Endothelial cell of umbilical vein (primary cell): ENCODE measurements at places on chromosomes 5 and 9. TPM values are rescaled to one million over a fixed set of nuclear protein-coding genes. Genes with fewer than 3 reads are reported as not detected.

- DNase-seq: peak; percentile 58
Measured at GRCh38 chr5:158154226-158155005, 295.5 kb upstream of the CLINT1 start.

DNA sequence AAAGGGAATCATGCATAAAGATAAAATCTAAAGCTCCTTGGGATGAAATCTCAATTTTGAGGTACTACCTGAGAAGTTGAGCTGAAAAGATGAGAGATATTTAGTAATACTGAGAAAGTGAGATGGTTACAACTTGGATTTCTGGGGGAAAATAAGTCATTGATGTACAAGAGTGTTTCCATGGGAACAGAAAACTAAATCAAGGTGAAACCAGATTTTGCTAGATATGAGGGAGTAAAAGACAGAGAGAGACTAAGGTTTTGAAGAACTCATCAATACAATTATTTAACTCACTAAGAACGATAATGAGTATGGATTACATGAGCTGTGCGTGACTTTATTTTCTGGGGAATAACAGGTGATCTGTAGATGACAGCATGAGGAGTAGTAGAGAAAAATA, 10.2 kb upstream of the ST8SIA4 start:
- no peak for DNase-seq

DNA sequence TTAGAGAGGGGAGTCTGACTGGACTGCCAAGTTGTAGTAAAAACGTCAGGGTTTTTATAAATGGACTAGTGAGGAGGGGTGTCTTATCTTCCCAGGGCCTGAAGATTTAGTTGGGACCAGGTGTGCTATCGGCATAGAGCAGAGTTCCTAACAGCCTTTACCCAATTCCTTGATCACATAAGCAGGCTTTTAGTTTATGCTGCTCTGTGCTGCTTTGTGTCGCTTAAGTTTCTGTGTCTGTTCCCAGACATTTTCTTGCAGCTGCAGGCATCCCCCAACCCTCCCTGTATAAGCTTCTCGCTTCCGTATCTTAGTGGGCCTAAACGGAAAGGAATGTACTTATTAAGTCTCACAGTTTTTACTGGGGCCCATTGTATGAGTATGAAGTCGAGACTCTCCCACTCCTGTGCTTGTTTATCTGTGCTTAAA, 2.6 kb upstream of the SMC5 start:
- DNase-seq: peak; percentile 39

DNA sequence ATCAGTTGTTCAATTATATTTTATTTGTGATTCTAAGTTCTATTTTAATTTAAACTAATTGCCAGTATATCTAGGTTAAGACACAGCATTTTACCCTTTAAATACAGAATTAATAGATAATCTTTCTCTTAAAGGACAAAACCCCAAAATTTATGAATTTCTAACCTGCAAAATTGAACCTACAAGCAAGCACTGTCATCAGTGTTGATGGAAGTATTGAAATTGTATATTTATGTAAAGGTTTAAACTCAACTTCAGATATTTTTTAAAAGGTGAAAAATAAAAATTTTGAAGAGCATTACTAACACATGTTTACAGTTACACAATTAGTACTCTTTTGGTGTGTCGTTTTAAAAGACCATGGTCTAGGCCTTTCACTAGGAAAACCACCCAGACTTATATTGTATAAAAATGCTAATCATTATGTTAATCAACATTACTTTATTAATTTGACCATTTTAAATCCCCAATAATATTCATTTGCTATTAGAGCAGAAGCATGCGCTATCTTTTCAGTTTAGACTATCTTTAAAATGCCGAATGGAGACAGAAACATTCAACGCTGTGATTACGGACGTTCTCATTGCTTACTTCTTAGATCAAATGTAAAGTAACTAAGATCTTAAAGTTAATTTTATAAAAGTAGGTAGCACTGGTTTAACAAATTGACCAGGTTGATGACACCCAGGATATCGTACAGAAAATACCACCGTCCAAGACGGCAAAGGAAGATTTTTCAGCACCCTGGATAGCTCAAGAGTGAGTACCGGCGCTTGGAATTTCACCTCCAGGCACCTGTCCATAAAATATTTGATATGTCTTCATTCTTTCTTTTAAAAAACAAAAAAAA, 3.2 kb downstream of the OTP start:
- no peak for DNase-seq

- DNase-seq: no peak
Measured at GRCh38 chr5:58153255-58153654, 306.6 kb downstream of the PLK2 start.

DNA sequence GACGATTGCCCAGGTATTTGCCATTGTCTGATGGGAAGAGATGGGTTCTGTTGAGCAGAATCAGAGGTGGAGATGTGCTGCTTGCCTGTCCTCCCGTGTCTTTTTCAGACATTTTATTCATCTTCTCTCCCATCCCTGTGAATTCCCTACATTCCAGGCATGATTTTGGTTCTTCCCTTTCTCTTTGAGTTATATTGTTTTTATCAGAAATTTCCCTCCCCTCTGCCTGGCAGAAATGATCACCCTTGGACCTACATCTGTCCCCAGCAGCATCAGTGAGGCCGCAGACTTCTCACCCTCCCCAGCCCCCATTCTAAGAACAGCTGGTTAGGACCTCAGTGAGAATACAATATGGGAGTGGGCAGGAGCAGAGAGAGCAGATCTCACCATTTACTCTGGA, 640.2 kb downstream of the CCDC171 start:
- DNase-seq: no peak

DNA sequence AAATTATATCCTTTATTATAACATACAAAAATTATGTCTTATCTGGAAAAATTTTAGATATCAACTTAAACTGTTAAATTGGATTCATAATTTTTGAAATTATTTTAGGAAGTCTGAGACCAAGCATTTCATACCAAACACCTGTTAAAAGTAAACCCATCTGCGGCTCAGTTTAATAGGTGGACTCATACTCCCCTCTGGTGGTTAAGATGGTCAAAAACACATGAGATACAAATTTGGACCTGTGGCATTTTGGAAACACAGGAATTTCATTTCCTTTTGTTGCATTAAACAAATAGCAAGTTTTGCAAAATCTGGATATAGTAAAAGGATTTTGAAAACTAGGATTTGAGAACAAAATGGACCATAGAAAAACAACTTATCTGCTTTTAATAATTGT, 53.7 kb downstream of the RGMB start:
- peak; percentile 49 for DNase-seq

Gene SELENOP
- 1.5 TPM in 1 of 2 replicates, not detected in the other for total RNA-seq

- no peak for DNase-seq
Measured at GRCh38 chr5:127410959-127411358, 106.5 kb upstream of the PRRC1 start.

- DNase-seq: no peak
Measured at GRCh38 chr5:128123936-128124335, 40.4 kb downstream of the SLC12A2 start.

DNA sequence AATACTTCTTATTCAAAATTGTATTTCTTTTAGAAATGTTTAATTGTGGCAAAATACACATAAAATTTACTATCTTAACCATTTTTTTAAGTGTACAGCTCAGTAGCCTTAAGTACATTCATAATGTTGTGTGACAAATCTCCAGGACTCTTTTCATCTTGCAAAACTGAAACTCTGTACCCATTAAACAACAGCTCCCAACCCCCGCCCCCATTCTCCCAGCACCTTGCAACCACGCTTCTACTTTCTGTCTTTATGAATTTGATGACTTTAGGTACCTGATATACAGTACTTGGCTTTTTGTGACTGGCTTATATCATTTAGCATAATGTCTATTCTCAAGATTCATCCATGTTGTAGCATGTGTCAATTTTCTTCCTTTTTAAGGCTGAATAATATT, 2.8 kb upstream of the IL5 start:
- DNase-seq: no peak

- DNase-seq: peak; percentile 76
Measured at GRCh38 chr9:135500071-135500524, 384 bp upstream of the MRPS2 start.

DNA sequence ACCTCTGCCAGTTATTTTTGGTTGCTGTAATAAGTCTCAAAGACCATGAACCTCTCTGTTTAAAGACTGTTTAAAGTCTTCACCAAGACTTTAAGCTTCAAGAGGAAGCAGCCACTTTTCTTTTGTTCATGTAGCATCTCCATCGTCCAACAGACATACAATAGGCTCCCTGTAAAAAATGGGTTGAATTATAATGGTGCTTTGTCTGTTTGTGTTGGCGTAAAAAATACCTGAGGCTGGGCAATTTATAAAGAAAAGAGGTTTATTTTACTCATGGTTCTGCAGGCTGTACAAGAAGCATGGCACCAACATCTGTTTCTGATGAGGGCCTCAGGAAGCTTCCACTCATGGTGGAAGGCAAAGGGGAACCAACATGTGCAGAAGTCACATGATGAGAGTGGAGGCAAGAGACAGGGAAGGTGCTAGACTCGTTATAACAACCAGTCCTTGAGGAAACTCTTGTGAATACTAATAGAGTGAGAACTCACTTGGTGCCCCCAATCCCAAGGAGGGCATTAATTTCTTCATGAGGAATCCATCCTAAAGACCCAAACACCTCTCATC, 126.3 kb upstream of the RPS23 start:
- no peak for DNase-seq

Gene TRIM14
- 7.1 and 10.7 TPM in 2 replicates for total RNA-seq

- peak; percentile 64 for DNase-seq
Measured at GRCh38 chr5:98110282-98110691, 663.2 kb upstream of the RGMB start.

- DNase-seq: peak; percentile 60
Measured at GRCh38 chr9:33263131-33264002, 1.1 kb downstream of the BAG1 start.

DNA sequence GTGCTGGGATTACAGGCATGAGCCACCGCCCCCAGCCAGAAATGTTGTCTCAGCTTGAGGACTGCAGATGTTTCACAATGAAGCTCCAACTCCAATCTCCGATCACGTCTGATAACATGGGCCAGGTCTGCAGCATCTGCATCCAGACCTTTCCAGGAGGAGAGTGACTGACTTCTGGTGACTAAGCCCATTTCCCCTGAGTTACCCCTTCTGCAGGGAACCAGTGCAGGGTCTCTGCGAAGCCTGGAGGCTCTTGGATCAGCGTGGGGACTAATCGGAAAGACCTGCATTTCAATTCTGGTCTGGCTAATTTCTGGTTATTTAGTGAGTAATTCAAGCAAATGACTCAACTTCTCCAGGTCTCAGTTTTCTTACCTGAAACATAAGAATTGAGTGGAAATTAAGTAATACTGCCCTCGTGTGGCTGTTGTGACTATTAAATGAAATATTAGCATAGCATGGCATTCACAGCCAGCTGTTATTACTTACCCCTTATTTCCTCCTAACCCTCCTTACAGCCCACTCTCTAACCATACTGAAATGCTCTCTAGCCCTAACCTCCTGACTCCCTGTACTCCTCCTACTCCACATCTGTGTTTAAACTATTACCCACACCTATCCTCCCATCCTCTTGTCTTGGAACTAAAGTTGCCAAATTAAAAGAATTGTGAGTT, 2.2 kb upstream of the GNPDA1 start:
- DNase-seq: peak; percentile 83

- DNase-seq: no peak
Measured at GRCh38 chr9:111919875-111920274, 23.3 kb downstream of the UGCG start.

Gene N4BP3
- total RNA-seq: 38.2 and 40.3 TPM in 2 replicates

GRCh38 chr5:122751293-122751782, 23.5 kb upstream of the SNX2 start:
- peak; percentile 84 for DNase-seq

Gene LPAR1
- total RNA-seq: 0.88 and 2.4 TPM in 2 replicates

GRCh38 chr5:151079838-151080612, 809 bp downstream of the TNIP1 start:
- peak; percentile 79 for DNase-seq

DNA sequence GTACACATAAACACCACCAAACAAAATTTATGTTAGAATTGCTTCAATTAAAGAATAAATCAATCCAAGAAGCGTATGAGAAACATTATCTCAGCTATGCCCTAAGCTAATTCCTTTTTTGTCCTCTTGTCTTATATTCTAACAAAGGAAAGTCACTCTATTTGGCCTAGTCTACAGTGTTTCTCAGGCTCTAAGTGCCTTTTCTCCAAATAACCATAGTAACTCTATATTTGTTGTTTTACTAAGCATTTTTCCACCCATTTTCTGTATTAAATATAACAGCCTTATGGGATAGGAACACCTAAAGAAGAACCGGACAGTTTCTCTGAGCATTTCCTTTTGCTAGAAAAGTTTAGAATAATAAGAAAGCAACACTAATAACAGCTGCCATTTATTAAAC, 120.1 kb upstream of the MTAP start:
- DNase-seq: peak; percentile 38

DNA sequence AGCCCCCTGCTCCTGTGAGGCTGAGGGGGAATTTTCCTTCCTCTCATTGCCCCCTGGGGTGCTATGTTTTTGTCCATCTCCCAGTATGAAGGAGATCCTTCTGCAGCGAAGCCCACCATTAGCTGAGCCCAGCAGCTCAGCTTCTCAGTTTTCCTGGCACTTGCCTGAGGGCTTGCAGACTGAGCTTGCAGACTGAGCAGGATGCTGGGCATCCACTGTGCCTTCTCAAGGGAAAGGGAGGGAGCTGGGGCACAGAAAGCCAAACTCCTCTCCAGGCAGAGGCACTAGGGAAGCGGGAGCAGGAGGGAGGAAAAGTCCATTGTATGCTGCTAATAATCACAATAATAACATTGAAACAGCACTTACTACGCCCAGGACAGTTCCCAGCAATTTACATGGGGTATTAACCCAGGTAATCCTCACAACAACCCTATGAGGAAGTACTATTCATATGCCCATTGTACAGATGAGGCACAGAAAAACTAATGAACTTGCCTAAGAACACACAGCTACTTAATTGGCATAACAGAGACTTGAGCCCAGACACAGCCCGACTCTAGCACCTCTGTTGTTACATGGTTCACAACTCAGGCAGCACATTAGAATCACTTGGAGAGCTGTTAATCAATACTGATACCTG, 86.9 kb upstream of the SSBP2 start:
- no peak for DNase-seq

DNA sequence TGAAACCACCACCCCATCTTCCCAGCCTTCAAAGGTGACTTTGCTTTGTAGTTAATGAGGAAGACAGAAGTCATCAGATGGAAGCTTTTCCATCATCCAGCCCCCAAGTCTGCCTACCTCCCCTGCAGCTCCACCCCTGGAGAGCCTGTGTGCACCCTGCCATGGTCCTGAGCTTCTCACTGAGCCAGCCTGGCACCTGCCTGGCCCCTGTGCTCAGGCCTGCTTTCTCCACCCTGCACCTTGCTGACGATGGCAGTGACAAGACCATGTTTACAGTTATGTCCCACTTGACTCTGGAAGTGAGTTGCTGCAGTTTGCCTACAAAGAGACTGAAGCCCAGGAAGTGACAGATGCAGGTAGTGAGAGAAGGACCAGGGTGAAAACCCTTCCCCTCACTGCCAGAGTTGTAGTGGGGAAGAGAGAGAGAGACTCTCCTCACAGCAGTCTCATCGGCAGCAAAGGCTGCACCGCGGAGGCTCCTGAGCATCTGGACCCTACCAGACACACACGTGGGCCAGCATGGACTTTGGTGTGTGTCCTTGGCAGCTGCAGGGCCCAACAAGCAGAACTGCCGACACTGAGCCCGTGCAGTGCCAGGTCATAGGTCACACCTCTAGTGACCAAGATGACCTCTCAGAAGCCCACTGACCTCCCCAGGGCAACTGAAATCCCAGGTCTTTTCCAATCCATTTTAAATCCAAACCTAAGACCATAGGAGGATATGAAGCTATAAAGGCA, 107.1 kb downstream of the CACNA1B start:
- DNase-seq: no peak

Gene CLPTM1L
- 113 and 116 TPM in 2 replicates for total RNA-seq
